ENCODE measurements at places on chromosomes 4 and X. TPM values are rescaled to one million over a fixed set of nuclear protein-coding genes. Genes with fewer than 3 reads are reported as not detected.
A peak's percentile ranks its signal among the peaks of the same experiment; 100 is the strongest.

GRCh38 chr4:74559853-74560252, 114.9 kb downstream of the AREG start:
- no peaks in the 10 kb centered on the region for H3K36me3 ChIP-seq
- H3K27ac ChIP-seq = no peak overlapping the region
- no peak overlapping the region for H3K4me3 ChIP-seq
- no peaks in the 10 kb centered on the region for H3K4me1 ChIP-seq

The PRRG1 gene
- 4.5 TPM for total RNA-seq

The CXCL1 gene
- total RNA-seq = 1.8 TPM

DNA sequence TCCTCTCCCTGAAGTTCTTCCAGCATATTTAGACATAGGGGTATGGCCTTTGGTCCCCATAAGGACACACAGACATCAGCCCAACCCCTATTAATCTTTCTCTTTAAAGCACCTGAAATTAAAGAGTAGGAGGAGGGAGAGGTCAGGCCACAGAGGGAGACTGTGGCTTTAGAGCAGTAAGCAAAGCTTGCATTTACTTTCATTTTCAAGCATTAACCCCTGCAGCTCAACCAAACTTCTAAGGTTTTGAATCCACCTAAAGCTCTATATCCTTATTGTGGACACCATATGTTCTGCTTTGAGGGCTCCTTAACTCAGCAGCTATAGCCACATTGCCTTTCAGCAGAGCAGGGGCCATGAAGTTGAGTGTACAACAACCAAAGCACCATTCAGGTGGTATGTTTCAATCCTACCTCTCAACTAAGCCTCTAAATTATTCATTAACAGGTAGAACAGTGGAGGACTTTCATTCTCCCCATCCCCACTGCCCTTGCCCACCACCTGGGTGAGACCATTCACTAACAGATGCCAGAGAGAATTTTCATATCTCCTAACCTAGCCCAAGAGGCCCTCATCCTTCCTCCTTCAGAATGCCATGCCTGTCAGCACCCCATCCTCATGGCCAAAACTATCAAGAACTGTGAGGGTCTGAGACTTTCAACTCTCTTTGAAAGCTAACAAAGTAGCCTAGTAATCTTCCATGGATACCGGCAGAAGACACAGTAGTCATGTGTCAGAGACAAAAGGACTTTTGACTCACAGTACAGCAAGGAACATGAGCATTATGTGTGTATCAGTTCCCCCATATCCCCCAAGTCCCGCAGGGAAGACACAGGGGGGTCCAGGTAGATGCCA, 20.8 kb downstream of the LIN54 start:
- H3K4me1 ChIP-seq = peaks cover 7% of the 10 kb centered on the region
- DNase-seq = no peak
- H3K4me3 ChIP-seq = no peak overlapping the region
- H3K36me3 ChIP-seq = no peaks in the 10 kb centered on the region

GRCh38 chrX:65196758-65197360, 220.6 kb upstream of the ZC4H2 start:
- no peaks in the 10 kb centered on the region for H3K36me3 ChIP-seq

The EFHC2 gene
- total RNA-seq = 2.9 TPM

The ADH1A gene
- total RNA-seq = 0.99 TPM

GRCh38 chr4:5018096-5018495, 1.2 kb downstream of the CYTL1 start:
- H3K27me3 ChIP-seq = peaks cover 14% of the 10 kb centered on the region
- H3K4me3 ChIP-seq = no peak overlapping the region
- H3K27ac ChIP-seq = no peak overlapping the region
- H3K4me1 ChIP-seq = peaks cover 9% of the 10 kb centered on the region

- no peak for DNase-seq
- no peak overlapping the region for H3K27ac ChIP-seq
- no peaks in the 10 kb centered on the region for H3K4me1 ChIP-seq
- H3K27me3 ChIP-seq = no peaks in the 10 kb centered on the region
Measured at GRCh38 chr4:100362366-100362765, 155.5 kb downstream of the EMCN start.

DNA sequence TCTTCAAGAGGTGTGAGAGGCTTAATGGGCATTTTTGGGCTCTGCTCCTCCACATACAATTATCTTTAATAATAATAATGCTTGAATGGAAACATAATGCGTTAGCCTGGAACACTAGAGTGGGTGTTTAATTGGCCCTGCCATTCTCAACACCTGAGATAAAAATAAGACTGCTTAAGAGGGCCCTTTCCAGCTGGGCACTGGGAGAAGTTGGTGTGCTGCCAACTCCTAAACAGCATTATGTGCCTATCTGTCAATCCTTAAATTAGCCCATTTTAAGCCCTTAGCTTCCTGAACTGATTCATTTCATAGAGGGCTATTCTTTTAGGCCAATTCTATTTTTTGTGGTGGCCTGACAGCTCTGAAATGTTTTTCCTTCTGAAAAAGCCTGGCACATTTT, 211.1 kb upstream of the ZIC3 start:
- H3K4me3 ChIP-seq = no peak overlapping the region
- H3K4me1 ChIP-seq = no peaks in the 10 kb centered on the region
- H3K27me3 ChIP-seq = no peaks in the 10 kb centered on the region
- H3K27ac ChIP-seq = no peak overlapping the region
- no peak for DNase-seq

The PNMA6F gene
- not detected for total RNA-seq

- no peak overlapping the region for H3K27ac ChIP-seq
- no peaks in the 10 kb centered on the region for H3K36me3 ChIP-seq
- no peaks in the 10 kb centered on the region for H3K4me1 ChIP-seq
- H3K27me3 ChIP-seq = no peaks in the 10 kb centered on the region
- no peak for DNase-seq
Measured at GRCh38 chr4:179662522-179662921, 2220.3 kb upstream of the AGA start.

DNA sequence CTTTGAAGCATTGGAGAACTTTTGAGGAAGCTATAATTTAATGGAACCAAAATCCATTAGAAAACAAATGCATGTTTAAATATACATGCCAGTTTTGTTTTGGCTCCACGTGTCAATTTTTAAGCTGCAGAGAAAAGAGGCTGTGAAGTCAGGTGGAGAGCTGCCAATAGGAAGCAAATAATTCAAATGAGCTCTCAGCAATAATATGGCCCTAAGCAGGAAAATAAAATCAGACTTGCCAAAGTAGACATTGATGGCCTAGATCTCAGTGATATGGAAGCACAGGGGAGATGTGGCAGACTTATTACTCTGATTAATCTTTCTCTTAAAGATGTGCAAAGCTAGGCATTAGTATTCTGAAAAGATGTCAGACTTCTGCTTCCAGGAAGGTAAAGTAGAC, 769.8 kb upstream of the NDST4 start:
- DNase-seq = no peak
- no peaks in the 10 kb centered on the region for H3K36me3 ChIP-seq
- no peak overlapping the region for H3K27ac ChIP-seq
- H3K4me3 ChIP-seq = no peak overlapping the region
- no peaks in the 10 kb centered on the region for H3K27me3 ChIP-seq

DNA sequence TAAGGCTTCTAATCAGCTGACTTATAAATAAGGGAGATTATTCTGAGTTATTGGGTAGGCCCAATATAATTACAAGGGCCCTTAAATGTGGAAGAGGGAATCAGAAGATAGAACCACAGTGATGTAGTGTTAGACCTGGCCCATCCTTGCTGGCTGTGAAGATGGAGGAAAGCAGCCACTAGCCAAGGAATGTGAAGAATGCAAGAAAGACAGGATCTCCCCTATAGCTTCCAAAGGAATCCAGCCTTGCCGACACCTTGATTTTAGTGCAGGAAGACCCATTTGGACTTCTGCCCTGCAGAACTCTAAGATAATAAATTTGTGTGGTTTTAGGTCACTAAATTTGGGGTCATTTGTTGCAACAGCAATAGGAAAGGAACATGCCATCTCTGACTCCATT, 150.6 kb downstream of the SPATA18 start:
- H3K27ac ChIP-seq = no peak overlapping the region
- H3K4me1 ChIP-seq = peaks cover 22% of the 10 kb centered on the region
- H3K36me3 ChIP-seq = no peaks in the 10 kb centered on the region

- H3K36me3 ChIP-seq = no peaks in the 10 kb centered on the region
- H3K27me3 ChIP-seq = no peaks in the 10 kb centered on the region
- no peak overlapping the region for H3K27ac ChIP-seq
- DNase-seq = no peak
Measured at GRCh38 chr4:166981847-166982246, 252.4 kb downstream of the SPOCK3 start.

DNA sequence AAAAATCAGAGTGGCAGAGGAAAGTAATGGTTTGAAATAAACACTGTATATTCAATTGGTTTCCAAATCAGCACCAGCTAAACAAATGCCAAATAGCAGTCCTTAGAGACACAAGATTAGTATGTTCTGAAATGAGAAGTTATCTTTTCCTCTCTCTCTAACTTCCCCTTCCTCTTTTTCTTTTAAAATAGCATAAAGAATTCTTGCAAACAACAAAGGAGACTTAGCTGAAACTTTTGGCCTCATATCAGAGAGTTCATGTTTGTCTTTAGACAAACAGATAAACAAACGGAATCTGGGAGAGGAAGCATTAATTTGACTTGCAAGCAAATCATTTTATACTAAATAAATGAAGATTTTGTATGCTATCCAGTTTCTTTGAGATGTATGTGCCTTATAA, 399.0 kb downstream of the GBA3 start:
- no peaks in the 10 kb centered on the region for H3K27me3 ChIP-seq
- no peak overlapping the region for H3K27ac ChIP-seq
- no peaks in the 10 kb centered on the region for H3K36me3 ChIP-seq
- DNase-seq = no peak
- H3K4me1 ChIP-seq = no peaks in the 10 kb centered on the region

- H3K27me3 ChIP-seq = peaks cover 41% of the 10 kb centered on the region
- no peak overlapping the region for H3K27ac ChIP-seq
- no peaks in the 10 kb centered on the region for H3K4me1 ChIP-seq
- H3K4me3 ChIP-seq = no peak overlapping the region
- no peak for DNase-seq
Measured at GRCh38 chr4:3670521-3671519, 95.4 kb upstream of the ADRA2C start.

- H3K27me3 ChIP-seq = no peaks in the 10 kb centered on the region
- peaks cover 14% of the 10 kb centered on the region for H3K4me1 ChIP-seq
- H3K27ac ChIP-seq = peak overlapping the region; percentile 66
- no peaks in the 10 kb centered on the region for H3K36me3 ChIP-seq
Measured at GRCh38 chr4:184514121-184514988, 40.0 kb upstream of the IRF2 start.

DNA sequence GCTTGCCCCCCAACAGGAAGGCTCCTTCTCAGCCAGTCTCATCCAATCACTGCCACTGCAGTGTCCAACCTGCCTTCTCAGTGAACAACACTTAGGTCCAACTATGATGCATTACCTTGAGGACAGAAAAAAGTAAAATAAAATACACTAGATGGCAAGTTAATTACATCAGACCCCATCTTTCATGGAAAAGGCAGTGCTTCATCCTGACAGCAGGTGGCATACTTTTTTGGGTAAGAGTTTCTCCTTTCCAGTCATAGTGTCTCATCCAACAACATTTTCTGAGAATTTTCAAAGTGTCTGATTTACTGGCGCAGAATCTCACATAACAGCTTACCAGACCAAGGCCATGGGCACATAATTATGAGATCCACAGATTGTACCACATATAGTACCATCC, 1742.8 kb downstream of the PCDH7 start:
- H3K27me3 ChIP-seq = no peaks in the 10 kb centered on the region
- no peak overlapping the region for H3K4me3 ChIP-seq
- H3K36me3 ChIP-seq = no peaks in the 10 kb centered on the region
- DNase-seq = no peak
- no peak overlapping the region for H3K27ac ChIP-seq

- H3K36me3 ChIP-seq = no peaks in the 10 kb centered on the region
- DNase-seq = no peak
- H3K4me3 ChIP-seq = no peak overlapping the region
- H3K27me3 ChIP-seq = no peaks in the 10 kb centered on the region
- H3K27ac ChIP-seq = no peak overlapping the region
Measured at GRCh38 chr4:72525938-72526337, 43.1 kb downstream of the ADAMTS3 start.

- no peak overlapping the region for H3K4me3 ChIP-seq
- peaks cover 21% of the 10 kb centered on the region for H3K4me1 ChIP-seq
- H3K27me3 ChIP-seq = no peaks in the 10 kb centered on the region
- peak; percentile 90 for DNase-seq
- H3K36me3 ChIP-seq = no peaks in the 10 kb centered on the region
Measured at GRCh38 chr4:1164444-1164843, 7.9 kb downstream of the SPON2 start.

The IL15 gene
- total RNA-seq = 3.8 TPM
